ENCODE measurements at places on chromosomes 4 and X. TPM values are rescaled to one million over a fixed set of nuclear protein-coding genes. Genes with fewer than 3 reads are reported as not detected.

GRCh38 chrX:38435130-38435529, 82.7 kb downstream of the OTC start:
- H3K4me3 ChIP-seq = no peak overlapping the region
- DNase-seq = no peak
- H3K27ac ChIP-seq = no peak overlapping the region
- no peaks in the 10 kb centered on the region for H3K4me1 ChIP-seq

The IL1RAPL2 gene
- total RNA-seq = not detected

The TBC1D9 gene
- 39.5 TPM for total RNA-seq

GRCh38 chr4:14726877-14727361, 275.4 kb upstream of the CPEB2 start:
- DNase-seq = no peak
- no peaks in the 10 kb centered on the region for H3K4me1 ChIP-seq
- no peak overlapping the region for H3K4me3 ChIP-seq
- H3K27me3 ChIP-seq = no peaks in the 10 kb centered on the region
- no peaks in the 10 kb centered on the region for H3K36me3 ChIP-seq
- no peak overlapping the region for H3K27ac ChIP-seq

DNA sequence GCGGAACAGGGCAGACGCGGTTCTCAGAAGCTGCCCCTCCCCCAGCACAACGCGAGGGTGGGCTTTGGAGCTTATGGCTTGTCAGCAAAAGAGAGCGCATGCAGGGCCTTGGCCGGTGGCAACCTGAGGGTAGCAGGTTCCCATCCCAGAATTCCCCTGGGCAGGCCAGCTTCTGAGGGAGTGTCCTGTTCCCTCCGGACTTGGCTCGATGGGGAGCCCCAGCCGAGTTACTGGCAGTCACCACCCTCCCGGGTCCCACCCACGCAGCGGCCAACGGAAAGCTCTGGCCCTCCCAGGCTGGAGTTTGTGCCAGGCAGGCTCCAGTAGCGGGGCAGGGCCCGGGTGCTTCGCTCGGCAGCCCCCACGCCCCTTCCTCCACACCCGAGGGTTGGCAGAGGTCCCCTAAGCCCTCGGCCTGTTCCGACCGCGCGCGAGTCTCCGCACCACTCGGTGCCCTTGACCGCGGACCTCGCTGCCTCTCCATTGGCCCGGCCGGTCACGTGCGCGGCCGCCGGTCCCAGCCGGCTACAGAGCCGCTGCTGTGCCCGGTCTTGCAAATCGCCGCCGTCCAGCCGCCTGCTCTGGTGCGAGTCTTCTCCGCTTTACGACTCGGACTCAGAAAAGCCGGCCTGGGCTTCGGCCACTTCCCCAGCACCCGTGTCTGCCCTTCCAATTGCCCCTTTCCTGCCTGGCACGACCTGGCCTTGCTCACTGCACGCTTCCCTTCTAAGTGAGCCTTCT, 20.9 kb upstream of the MTM1 start:
- H3K27ac ChIP-seq = peak overlapping the region; percentile 85
- peak; percentile 88 for DNase-seq
- no peaks in the 10 kb centered on the region for H3K27me3 ChIP-seq
- peaks cover 4% of the 10 kb centered on the region for H3K4me1 ChIP-seq
- no peaks in the 10 kb centered on the region for H3K36me3 ChIP-seq
- H3K4me3 ChIP-seq = peak overlapping the region; percentile 43

DNA sequence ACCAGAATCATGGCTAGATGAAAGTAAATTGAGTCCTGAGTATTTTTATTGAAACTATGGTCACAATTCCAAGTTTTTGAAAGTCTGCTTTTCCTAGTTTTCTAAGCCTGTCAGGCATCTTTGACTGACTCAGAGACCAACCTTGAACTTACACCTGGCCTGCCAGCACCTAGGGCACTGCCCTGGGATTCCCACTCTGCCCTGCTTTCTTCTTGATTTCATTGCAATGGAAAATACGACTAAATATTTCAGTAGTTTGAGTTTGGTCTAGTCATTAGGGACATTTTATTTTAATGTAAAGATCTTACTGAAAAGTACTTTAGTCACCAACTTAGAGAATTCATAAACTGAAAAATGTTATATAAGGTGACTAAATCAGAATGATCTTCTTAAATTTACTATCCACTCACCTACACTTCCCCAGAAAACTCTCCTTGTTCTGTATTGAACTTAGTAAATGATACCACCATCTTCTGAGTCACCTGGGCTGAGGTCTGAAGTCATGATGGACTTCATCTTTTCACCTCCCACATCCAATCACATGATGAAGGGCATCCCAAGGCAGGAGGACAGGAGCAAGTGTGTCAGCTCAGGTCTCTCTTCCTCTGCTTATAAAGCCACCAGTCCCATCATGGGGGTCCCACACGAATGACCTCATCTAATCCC, 11.6 kb upstream of the PYURF start:
- no peak overlapping the region for H3K4me3 ChIP-seq
- no peaks in the 10 kb centered on the region for H3K36me3 ChIP-seq
- H3K27ac ChIP-seq = no peak overlapping the region
- no peak for DNase-seq

The IL3RA gene
- total RNA-seq = 43.0 TPM

The SCRG1 gene
- total RNA-seq = not detected

DNA sequence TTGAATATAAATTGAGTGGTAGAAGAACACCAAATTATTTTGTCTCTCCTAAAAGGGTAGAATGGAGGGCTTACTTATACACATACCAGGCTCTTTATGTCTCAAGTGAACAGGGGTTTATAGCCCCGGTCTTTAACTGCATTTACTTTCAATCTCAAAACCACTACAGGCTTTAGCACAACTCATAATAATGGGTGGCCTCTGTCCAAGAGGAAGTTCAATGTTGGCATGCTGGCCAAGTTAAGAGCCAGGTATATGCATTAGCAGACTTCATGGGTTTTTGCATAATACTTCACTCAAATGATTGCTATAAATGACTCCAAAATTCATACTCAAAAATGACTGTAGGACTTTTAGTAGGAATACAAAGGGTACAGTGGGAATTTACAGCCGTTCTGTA, 118.5 kb upstream of the OTUD4 start:
- no peaks in the 10 kb centered on the region for H3K36me3 ChIP-seq
- no peaks in the 10 kb centered on the region for H3K4me1 ChIP-seq
- no peak for DNase-seq
- no peaks in the 10 kb centered on the region for H3K27me3 ChIP-seq
- no peak overlapping the region for H3K4me3 ChIP-seq

DNA sequence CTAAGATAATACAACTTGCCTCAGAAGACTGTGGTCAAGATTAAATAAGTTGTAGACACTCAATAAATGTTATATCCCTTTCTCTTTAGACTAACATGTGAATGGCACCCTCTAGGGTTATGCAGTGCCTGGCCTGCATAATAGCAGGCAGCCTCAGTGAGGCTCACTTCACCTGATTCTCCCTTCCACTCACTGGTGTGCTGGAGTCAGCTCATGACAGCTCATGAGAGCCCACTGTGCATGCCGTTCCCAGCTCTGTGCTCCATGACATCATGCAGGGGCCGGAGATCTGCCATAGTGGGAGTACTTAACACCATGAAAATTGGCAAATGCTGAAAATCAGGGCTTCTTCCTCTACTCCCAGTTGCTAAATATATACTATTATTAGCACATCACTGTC, 64.5 kb downstream of the TEC start:
- DNase-seq = no peak
- H3K4me1 ChIP-seq = no peaks in the 10 kb centered on the region
- H3K27ac ChIP-seq = no peak overlapping the region

GRCh38 chr4:185654311-185654710, 119.0 kb upstream of the PDLIM3 start:
- no peak overlapping the region for H3K4me3 ChIP-seq
- no peaks in the 10 kb centered on the region for H3K27me3 ChIP-seq
- H3K36me3 ChIP-seq = no peaks in the 10 kb centered on the region
- no peak for DNase-seq
- H3K27ac ChIP-seq = no peak overlapping the region
- no peaks in the 10 kb centered on the region for H3K4me1 ChIP-seq

DNA sequence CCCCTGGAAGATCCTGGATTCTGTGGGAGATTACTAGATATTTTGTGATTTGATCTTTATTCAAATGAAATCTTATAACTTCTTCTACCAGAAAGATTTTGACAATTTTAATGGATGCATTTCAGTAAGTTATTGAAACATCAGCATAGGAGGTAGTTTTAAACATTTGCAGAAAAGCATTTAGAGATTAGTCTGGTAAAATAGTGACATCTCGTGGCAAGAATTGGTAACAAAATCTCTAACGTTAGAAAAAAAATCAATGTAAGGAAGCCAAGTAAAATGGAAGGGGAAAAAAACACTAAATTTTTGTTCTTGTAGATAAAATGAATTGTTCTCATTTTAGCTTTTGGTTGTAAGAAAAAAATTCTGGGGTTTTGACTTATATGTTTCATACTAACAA, 73.3 kb downstream of the TASL start:
- no peaks in the 10 kb centered on the region for H3K36me3 ChIP-seq
- no peaks in the 10 kb centered on the region for H3K27me3 ChIP-seq
- H3K27ac ChIP-seq = no peak overlapping the region
- no peak for DNase-seq

- no peak for DNase-seq
- H3K27me3 ChIP-seq = no peaks in the 10 kb centered on the region
- no peaks in the 10 kb centered on the region for H3K4me1 ChIP-seq
- H3K36me3 ChIP-seq = no peaks in the 10 kb centered on the region
Measured at GRCh38 chr4:145345401-145345800, 136.3 kb upstream of the SMAD1 start.

DNA sequence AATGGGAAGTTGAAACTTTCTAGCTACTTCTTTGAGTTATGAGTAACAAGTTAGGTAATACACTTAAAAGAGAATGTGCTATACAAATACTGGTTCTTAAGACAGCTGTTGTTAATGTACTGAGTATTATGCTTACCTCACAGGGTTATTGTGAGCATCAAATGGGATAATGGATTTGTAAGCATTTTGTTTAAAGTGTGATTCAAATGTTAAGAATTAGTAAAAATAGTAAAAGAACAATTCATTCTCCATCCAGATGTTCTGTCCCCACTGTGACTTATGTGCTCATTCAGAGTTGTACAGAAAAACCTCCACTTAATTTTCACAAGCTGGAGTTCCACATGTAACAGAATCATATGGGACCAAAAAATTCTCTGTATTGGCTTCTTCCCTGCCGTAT, 63.6 kb downstream of the AR start:
- no peaks in the 10 kb centered on the region for H3K27me3 ChIP-seq
- H3K4me3 ChIP-seq = no peak overlapping the region
- no peak overlapping the region for H3K27ac ChIP-seq
- no peaks in the 10 kb centered on the region for H3K36me3 ChIP-seq
- no peak for DNase-seq

- no peak overlapping the region for H3K4me3 ChIP-seq
- no peak overlapping the region for H3K27ac ChIP-seq
- H3K27me3 ChIP-seq = no peaks in the 10 kb centered on the region
- H3K36me3 ChIP-seq = no peaks in the 10 kb centered on the region
- DNase-seq = no peak
Measured at GRCh38 chr4:243426-243825, 61.8 kb downstream of the ZNF732 start.

The BTK gene
- 34.1 TPM for total RNA-seq

- no peaks in the 10 kb centered on the region for H3K27me3 ChIP-seq
- no peak overlapping the region for H3K4me3 ChIP-seq
- H3K36me3 ChIP-seq = no peaks in the 10 kb centered on the region
- no peak for DNase-seq
Measured at GRCh38 chr4:76458825-76459224, 23.8 kb downstream of the SHROOM3 start.

GRCh38 chr4:123300222-123301039, 96.2 kb upstream of the SPRY1 start:
- no peaks in the 10 kb centered on the region for H3K36me3 ChIP-seq
- H3K4me1 ChIP-seq = no peaks in the 10 kb centered on the region
- H3K4me3 ChIP-seq = no peak overlapping the region
- DNase-seq = no peak

The CLIC2 gene
- 64.0 TPM for total RNA-seq

The APELA gene
- not detected for total RNA-seq

The SAGE1 gene
- not detected for total RNA-seq

DNA sequence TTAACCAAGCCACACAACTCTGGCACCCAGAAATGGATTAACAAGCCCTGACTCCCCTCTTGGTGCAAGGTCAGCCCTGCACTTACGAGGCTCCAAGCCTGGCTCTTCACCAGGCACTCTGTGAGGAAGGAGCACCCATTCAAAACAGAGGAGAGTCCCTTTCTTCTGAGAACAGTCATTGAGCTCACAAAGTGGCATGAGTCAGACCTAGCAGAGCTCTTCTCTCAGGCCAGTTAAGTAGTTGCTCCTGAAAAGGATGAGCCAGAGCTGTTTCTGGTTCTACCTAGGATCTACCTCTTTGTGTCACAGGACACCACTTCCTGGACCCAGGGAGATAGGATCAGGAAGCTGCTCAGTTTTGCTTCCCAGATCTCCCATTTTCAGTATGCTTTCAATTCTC, 48.2 kb downstream of the EVC2 start:
- no peak overlapping the region for H3K27ac ChIP-seq
- no peaks in the 10 kb centered on the region for H3K27me3 ChIP-seq
- no peaks in the 10 kb centered on the region for H3K36me3 ChIP-seq
- H3K4me3 ChIP-seq = no peak overlapping the region

GRCh38 chrX:110415440-110416170, 57.0 kb downstream of the RTL9 start:
- H3K4me1 ChIP-seq = no peaks in the 10 kb centered on the region
- no peak overlapping the region for H3K4me3 ChIP-seq
- no peaks in the 10 kb centered on the region for H3K27me3 ChIP-seq
- no peaks in the 10 kb centered on the region for H3K36me3 ChIP-seq
- DNase-seq = no peak

The MSANTD1 gene
- total RNA-seq = 1.0 TPM

All from upper lobe of right lung (tissue), 1 donor.